ENCODE measurements at places on chromosomes 3 and 15.

- DNase-seq = no peak
Measured at GRCh38 chr15:63504979-63505841, 817 bp downstream of the USP3 start.

GRCh38 chr3:93979850-93980676, at the start of gene ARL13B:
Gene ARL13B, plus strand, starts transcription at chr3:93980155. Its CDS starts 269 bp downstream, at chr3:93980424.
- DNase-seq = peak; percentile 90

DNA sequence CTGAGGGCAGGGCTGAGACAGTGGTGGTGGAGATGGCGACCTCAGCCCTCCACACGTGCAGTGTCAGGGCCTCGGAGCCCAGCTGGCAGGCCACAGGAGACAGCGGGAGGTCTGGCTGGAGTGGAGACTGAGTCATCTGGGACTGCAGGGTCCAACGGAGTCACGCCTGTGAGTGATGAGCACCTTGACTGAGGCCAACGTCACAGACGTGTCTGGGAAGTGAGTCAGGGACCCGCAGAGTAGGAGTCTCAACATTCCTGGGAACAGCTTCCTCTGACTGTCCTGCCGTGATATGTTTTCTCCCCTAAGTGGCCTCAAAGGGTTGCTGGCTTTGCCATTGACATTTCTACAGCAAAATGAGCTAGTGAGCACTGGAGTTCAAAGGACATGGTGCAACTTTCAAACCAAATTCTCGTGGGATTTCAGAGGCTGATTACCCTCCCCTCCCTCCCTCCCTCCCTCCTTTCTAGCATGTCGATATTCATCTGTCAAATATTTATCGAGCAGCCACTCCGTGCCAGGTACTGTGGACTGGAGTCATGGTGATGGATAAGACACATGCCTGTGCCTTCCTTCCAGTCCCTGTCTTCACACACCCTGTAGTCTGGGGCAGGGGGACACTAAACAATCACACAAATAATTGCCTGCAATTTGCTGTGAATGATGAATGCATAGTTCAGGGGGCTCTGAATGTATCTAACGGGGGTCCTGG, 53.3 kb upstream of the AMOTL2 start:
- DNase-seq = no peak

DNA sequence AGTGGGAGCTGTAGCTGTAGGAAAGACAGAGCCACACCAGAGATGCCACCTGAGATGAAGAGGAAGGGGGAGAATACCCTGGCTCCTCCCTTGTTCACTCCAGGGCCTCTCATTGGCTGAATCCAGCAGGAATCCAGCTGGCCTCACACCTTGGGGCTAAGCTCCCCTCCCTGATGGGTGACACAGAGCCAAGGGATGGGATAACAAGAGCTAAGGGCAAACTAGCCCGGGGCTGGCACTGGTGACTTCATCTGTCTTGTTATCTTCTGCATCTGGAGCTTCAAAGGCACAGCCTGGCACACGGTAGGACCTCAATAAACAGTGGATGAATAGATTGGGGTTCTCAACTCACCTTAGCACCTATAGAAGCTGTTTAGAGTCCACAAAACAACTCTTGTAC, 13.8 kb upstream of the GATA2 start:
- no peak for DNase-seq

GRCh38 chr3:195116407-195117185, 154.4 kb downstream of the XXYLT1 start:
- no peak for DNase-seq

- no peak for DNase-seq
Measured at GRCh38 chr15:37135225-37135624, 34.9 kb upstream of the MEIS2 start.

All from stimulated activated CD8-positive, alpha-beta memory T cell treated with anti-CD3 and anti-CD28 coated beads, Interleukin-4, amount 100 ng/mL, for 4 hours (primary cell).